ENCODE measurements at places on chromosomes 2 and 18.

- no peak for DNase-seq
Measured at GRCh38 chr2:27152102-27152795, 3.4 kb downstream of the TCF23 start.

GRCh38 chr2:196101325-196101991 lies 32.8 kb upstream of the DNAH7 start:
- DNase-seq = no peak

DNA sequence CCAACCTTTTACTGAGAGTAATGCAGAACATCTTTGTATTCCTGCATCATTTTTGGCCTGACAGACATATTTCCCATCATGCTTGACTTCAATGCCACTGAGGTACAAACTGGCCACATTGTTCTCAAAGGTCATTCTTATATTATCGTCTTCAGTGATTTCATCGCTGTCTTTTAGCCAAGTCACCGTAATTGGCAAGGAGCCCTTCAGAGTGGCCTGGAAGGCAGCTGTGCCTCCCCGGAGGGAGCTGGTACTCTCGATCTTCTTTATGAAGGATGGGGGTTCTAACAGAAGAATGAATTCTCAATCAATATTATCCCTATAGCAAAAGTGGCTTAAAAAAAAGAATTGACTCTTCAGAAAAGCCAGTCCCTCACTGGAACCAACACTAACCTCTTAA lies 75.9 kb downstream of the TTN start:
- DNase-seq = no peak

DNA sequence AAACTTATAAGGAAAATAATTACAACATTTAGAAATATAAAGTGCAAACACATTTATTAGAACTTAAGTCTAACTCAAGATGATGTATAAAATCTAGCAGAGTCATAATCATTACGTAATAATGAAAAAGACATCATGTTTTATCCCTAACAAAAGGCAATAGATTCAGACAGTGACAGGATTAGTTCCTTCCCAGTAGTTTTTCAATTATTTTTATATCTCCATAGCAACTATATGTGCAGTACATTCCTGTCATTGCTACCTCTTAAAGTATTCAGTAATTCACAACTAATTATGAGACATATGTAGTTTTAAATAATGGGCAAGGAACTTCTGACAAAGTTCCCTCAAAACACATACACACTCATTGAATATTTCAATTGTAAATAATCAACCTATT lies 687.9 kb downstream of the CCDC85A start:
- no peak for DNase-seq

DNA sequence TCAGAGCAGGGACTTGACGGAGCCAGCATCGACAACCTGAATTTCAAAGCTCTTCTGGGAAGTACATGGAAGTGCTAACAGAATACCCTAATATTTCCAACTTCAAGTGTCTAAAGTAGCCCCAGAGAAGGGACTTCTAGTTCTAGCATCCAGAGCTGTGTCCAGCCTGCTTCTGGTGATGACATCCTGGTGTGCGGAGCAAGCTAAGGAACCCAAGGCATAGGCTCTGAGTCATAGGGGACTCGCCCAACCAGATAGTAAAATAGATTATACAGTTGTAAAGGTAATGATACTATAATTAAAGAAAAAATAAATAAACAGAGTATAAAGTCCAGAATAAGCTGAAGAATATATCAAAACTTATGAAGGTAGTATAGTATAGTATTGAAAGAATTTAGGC lies 108.1 kb upstream of the SERPINE2 start:
- no peak for DNase-seq

GRCh38 chr2:201136889-201137321 lies 20.9 kb downstream of the CFLAR start:
- no peak for DNase-seq

DNA sequence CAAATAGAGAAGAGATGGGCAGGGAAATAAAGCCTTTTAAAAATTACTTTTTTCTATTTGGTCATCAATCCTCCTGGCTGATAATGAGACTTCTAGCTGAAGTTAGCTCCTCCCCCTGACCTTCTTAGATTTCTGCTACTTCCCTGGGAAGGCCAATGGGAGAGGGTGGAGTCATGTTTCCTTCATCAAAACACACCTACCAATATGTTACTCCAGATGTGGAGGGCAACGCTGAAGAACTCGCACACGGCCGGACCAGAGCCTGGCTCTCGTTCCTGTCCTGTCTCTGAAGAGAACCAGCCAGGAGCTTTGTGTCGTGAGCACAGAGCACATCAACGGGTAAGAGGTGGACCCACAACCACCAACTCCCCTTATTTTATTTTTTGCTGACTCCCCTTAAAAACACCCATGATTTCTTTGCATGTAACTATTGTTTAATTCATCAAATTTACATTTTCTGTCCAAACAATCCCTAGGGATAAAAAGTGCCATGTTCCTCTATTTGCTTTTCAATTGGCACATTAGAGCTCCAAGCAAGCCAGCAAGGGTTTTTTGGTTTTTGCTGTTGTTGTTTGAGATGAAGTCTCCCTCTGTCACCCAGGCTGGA lies 94.9 kb downstream of the ADD2 start:
- DNase-seq = peak; percentile 16

DNA sequence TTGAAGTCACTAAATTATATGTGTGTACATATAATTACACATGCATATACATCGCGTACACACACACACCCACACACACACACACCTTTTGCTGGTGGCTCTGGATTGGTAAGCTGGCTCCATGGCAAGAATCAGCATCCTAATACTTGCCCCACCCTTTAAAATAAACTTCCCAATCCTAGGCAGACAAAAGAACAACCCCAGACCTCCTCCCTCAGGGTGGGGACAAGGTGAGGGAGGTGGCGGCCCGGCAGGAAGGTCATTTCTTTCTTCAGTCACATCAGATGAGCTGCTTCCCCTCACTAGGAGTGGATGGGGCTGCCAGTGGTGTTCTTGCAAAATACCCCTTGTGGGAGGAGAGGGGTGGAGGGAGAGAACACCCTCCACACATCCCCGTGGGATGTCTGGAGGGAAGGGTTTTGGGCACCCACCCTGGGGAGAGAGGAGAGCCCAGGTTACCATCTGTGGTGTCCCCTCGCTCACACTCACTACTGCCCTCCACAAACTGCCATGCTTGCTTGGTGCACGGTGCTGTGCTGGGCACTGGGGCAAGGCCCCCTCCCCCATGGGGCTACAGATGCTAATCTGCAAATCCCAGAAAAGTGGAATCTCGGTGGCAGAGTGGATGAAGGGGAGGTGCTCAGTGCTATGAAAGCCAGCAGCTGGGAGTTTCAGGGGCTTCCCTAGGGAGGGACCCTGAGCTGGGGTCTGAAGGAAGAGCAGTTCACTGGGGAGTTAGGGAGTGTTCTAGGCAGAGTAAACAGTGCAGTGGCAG lies 64.0 kb downstream of the ODC1 start:
- DNase-seq = no peak

DNA sequence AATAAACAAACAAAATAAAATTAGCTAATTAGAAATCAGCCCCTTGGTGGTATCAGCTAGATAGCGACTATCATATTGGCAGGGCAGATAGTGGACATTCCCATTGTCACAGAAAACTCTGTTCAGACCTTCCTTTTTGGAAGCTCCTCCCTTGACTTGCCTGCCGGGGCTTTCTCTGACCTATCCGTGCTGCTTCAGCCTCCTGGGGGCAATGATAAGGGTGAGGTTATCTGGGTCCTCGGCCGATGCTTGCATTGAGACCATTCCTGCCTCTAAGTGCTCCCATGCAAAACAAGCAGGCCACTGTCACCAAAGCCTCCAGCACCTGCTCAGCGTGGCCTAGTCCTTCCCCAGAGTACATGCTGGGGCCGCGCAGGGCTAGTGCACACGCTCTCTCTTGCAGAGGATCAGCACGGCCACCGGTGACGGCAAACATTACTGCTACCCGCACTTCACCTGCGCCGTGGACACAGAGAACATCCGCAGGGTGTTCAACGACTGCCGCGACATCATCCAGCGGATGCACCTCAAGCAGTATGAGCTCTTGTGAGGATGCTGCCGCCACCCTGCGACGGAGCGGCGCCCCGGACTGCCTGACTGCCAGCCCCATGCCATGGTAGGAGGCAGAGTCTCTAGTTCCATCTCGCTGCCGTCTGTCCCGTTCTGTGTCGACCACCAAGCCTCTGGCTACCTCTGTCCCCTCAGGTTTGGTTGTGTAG lies 27.4 kb downstream of the MPPE1 start:
- DNase-seq = no peak

GRCh38 chr18:27665264-27665799 lies 480.2 kb upstream of the CHST9 start:
- no peak for DNase-seq

DNA sequence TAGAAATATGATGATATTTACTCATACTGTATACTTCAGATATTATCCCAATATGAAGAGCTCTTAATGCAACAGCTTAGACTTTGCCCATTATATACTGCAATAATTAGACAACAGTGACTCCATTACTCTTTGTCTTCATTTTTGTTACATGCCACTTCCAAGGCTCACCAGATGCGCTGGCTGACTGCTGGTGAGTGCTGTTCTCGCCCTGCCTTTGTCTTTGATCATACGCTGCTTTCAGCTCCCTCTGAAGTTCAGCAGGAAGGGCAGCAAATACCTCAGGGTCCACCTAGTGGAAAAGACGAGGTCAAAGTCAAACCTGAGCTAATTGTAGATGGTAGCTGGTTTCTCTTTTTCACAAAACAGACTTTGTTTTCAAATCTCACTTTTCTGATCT lies 66.3 kb downstream of the EIF5B start:
- no peak for DNase-seq

DNA sequence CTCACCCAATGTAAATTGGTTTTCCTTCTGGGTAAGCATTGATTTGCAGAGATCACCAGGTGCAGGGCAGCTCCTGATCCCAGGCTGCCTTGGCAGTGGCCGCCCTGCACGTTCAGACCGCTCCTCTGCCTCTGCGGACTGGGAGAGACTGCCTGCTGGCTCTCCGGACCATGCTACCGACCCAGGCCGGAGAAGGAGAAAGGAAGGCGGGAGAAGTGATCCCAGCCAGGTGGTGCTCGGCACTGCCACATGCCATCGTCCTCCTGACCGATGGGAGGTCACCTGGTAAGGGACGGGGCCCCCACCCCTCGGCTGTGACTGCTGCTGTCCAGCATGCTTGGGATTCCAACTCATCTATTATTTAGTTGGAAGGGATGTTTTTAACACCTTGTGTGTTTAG lies 108.1 kb upstream of the POU3F3 start:
- DNase-seq = no peak

GRCh38 chr18:77572537-77572936 lies 322.9 kb downstream of the GALR1 start:
- no peak for DNase-seq

DNA sequence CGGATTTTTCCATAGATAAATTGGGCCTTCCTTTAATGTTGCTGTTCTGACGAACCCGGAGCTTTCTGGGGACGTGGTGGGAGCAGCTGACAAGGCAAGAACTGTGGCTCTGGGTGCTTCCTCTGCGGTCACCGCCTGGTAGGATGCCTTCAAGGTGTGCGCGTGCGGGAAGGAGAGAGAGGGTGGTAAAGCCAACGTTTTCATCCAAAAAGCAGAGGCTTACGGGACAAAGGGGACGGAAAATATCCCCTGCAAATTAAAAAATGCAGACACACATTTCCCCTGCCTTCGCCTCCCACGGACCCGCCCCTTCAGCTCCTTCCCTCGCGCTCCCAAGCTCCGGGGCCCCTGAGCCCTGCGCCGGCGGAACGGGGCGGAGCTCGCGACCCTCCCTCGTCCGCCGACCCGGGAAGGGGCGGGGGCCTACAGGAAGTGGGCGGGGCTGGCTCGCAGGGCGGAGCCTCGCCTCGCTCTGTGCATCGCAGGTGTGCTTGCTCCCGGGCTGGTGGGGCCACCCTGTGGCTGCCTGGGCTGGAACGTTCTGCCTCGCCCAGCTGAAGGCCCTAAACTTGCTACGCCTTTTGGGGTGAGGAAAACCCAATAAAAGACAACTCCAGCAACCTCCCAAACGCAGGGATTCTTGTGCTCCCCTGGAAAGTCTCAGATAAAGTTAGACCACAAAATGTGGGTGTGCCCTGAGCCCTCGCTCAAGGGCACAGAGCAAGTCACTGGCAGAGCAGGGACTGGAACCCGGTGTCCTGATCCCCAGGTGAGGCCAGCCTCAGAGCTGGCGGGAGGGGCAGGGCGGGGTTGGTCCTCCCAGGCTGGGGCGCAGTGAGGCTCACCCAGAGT lies 25.4 kb upstream of the SLC66A3 start:
- DNase-seq = peak; percentile 56

DNA sequence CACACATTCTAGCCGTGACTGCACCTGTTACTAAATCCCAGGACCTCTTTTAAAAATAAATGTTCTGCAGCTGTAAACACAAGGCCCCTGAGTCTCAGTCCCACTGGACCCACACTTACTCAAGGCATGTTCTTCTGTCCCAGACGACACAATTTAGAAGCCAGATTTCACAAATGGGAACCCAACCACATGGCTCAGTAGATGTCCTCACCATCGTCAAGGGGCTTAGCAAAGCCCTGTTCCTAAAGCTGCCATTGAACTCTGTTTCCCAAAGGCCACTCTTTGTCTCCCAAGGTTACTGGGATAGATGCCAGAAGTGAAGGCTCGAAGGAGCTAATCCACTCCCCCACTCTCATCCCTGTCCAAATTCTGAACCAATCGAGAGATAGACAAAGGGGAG lies 301.0 kb downstream of the GALR1 start:
- DNase-seq = no peak

DNA sequence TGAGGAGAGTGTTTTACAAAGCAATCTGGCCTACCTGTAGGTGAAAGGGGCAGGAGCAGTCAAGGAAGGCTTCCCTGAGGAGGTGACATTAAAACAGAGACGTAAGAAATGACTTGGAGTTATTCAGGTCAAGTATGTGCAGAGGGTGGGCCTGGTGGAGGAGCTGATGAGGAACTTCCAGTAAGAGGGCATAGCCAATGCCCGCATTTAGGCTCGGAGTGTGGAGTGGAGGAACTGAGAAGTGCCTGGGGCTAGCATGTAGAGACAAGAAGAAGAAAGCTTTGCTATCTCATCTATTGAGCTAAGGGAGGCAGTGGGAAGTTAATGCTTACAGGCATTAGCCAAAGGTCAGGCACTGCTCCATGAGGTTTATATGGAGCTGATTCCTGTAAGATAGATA lies 312.2 kb downstream of the ZNF521 start:
- DNase-seq = no peak

- no peak for DNase-seq
Measured at GRCh38 chr2:130150181-130151144, 5.6 kb upstream of the CCDC74B start.

- DNase-seq = no peak
Measured at GRCh38 chr18:63262369-63263335, 56.9 kb downstream of the BCL2 start.

DNA sequence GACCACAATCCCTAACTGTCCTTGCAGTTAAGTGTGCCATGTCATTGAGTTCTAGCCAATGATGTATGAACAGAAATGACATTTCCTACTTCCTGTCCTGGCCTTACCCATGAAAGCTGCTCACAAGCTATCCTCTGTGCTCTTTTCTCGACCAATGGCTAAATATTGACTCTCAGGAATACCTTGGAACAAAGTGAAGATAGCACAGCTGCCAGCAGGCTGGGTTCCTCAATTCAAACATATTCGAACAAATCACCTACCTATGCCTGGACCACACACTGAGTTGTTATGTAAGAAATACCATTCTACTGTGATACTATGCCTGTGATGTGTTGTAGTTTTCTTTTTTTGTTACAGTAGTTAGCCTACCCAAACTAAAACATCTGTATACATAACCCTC lies 65.1 kb downstream of the GAREM1 start:
- DNase-seq = no peak

Measured in right renal pelvis (tissue), 4 donors.